ENCODE measurements at places on chromosomes 2 and 18.

DNA sequence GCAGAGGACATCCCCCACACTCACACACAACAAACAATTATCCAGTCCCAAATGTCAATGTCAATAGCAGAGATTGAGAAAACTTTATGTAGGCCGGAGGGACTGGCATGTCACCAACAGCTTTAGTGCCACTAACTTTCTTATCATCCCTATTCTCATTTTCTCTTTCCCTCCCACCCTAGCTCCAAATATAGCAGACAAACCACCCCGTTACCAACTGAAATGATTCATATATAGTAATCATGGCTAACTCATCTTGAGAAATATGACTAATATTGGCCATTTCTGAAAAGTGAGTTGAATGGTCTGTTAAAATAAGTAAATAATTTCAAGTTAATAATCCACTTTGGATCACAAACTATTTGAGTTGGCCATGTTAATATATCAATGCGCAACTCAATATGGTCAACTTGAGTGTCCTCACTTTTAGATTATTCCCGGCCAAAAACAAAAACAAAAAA, 242.1 kb upstream of the RND3 start:
- no peak for DNase-seq

- no peak for DNase-seq
Observed at GRCh38 chr2:8998418-8999101, 4.9 kb downstream of the MBOAT2 start.

- no peak for DNase-seq
Observed at GRCh38 chr2:147810883-147811765, 33.7 kb upstream of the ACVR2A start.

GRCh38 chr18:45745817-45746461, 22.0 kb downstream of the SLC14A1 start:
- no peak for DNase-seq

DNA sequence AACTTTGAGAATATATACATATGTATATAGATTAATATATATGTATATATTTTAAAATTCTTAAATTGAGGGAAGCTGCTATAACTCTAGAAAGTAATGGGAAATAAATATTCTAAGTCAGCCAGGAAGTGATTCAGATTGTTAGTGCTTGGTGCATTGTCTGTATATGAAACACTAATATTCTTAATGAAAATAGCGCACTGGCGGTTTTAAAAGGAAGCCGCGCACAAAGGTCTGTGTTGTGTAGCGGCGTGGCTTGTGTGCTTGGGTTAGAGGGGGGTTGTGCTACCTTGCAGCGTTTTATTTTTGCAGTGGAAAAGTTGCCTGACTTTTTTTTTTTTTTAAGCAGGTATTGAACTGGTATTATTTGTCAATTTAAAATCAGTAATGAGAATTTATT, 11.3 kb downstream of the TSHZ1 start:
- no peak for DNase-seq

DNA sequence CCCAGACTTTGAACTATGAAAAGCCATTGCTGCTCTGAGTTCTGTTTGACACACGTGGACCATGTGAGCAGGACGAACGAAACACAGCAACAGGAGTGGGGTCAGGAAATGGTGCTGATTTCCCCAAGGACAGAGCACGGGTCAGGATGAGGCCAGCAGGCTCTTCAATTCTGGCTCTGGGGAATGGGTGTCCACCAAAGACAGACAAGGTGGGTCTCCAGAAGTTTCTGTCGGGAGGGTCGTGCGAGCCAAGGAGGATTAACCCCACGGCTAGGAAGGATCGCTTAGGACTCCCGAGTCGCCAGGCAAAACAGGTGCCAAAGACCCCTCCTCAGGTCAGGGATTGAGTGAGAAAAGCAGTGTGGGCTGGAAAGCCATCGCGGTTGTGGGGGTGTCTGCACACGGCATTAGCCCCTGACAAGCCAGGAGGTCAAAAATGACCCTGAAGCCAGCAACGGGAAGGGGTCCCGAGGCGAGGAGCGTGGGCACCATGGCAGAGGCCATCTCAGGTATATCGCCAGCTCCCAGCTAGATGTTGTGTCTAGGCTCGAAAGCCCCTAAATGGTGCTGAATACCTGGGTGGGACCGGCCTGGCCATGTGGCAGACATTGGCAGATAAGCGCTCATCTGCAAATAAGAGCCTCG, 213.9 kb upstream of the SALL3 start:
- DNase-seq = no peak

DNA sequence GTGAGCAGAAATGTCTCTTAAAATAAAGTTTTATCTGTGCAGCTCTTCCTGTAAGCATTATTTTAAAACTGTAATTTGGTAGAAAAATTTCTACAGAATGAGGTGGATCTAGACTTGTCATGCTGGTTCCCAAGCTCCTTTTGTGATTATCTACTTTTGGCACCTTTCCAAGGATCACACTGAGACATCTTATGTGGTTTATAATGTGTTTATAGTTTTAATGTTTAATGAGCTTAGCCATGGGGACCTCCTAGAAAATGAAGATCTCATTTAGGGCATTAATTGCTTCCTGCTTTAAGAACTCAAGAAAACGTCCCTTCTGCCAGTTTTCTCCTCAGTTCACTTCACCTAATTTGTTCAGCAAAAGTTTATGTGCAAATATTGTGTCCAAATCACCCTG, 468.4 kb downstream of the SUCLG1 start:
- DNase-seq = no peak

DNA sequence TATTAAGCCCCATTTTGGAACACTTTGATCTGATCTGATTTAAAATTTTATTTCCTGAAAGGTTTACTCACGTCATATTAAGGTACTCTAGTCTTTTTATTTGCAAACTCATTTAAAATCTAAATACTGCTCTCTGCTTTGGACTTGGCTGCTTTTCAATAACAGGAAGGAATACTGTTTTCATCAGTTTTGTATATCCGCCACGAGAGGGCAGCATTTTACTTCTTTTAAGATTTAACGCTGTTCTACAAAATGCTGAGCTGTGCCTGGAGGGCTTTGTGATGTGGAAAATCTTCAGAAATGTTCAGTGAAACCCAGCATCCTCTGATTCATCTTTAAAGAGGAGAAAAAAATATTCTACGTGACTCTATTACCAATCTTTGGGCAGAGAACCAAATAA, 37.5 kb upstream of the SLC38A11 start:
- DNase-seq = peak; percentile 79

DNA sequence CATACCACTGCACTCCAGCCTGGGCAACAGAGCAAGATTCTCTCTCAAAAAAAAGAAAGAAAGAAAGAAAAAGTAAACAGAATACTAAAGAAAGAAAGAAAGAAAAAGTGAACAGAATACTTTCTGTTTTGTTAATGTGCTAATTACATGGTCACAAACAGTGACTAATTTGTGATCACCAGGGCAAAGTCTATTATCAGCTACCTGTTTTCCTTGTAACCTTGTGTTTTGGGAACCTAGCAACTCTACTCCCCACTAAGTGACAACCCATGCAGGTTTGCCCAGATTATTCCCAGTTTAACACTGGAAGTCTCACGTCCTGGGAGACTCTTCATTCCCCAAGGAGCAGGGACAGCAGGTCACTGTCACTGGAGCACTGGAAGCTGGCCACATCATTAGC, 16.7 kb upstream of the UGT1A9 start:
- no peak for DNase-seq

DNA sequence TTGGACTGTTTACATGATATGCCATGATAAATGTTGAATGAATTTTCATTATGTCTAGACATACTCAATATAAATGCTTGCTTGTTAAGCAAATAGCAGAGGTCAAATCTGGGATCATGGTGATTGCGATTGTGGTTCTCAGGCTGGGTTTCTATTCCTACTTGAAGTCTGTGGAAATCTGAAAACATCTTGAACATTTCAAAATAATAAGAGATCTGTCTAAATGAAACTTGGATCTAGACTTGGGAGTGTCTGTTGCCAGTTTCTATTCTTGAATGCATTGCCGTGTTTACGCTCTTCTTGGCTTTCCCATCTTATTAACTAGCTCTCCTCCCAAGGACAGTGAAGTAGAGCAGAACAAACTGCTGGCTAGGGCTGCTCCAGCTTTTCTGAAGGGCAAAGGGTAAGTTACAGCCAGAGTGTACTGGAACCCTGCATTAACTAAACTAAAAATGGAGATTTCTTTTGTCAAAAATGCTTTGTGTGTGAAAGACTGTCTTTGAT, 127.7 kb downstream of the DTNA start:
- no peak for DNase-seq

GRCh38 chr2:36354811-36355150, 797 bp upstream of the CRIM1 start:
- DNase-seq = no peak

- no peak for DNase-seq
Observed at GRCh38 chr18:66428795-66429194, 175.1 kb downstream of the CDH19 start.

GRCh38 chr18:44881461-44882162, 200.9 kb downstream of the SETBP1 start:
- DNase-seq = no peak

Data from NCI-H460 (cell line).